ENCODE measurements at places on chromosomes 2 and 18. TPM values are rescaled to one million over a fixed set of nuclear protein-coding genes. Genes with fewer than 3 reads are reported as not detected.

The RAB27B gene
- total RNA-seq = 4.1 TPM

- H3K4me1 ChIP-seq = no peaks in the 10 kb centered on the region
- H3K27ac ChIP-seq = no peak overlapping the region
- no peak for DNase-seq
- no peaks in the 10 kb centered on the region for H3K27me3 ChIP-seq
- H3K4me3 ChIP-seq = no peak overlapping the region
Observed at GRCh38 chr2:138018866-138019688, 54.8 kb downstream of the HNMT start.

- H3K4me3 ChIP-seq = no peak overlapping the region
- no peaks in the 10 kb centered on the region for H3K36me3 ChIP-seq
- no peak overlapping the region for H3K27ac ChIP-seq
Observed at GRCh38 chr18:42706618-42707017, 408.9 kb downstream of the RIT2 start.

DNA sequence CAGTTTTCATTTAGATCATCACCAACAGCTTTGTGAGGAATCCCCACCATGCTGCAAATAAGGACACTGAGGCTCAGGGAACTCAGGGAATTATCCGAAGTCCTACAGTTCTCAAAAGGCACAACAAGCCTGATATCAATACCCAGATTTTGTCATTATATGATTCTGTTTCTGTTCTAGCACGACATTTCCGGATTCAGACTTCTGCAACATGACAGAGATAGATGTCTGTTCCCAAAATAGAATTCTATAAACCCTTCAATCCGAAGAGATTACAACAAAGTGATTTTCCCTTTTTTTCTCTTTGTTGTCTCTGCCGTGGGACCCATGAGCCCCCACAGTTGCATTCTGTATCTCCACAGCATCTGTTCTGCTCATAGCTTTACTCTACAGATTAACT is 72.0 kb downstream of the DOCK10 start:
- no peak for DNase-seq
- H3K27ac ChIP-seq = no peak overlapping the region

DNA sequence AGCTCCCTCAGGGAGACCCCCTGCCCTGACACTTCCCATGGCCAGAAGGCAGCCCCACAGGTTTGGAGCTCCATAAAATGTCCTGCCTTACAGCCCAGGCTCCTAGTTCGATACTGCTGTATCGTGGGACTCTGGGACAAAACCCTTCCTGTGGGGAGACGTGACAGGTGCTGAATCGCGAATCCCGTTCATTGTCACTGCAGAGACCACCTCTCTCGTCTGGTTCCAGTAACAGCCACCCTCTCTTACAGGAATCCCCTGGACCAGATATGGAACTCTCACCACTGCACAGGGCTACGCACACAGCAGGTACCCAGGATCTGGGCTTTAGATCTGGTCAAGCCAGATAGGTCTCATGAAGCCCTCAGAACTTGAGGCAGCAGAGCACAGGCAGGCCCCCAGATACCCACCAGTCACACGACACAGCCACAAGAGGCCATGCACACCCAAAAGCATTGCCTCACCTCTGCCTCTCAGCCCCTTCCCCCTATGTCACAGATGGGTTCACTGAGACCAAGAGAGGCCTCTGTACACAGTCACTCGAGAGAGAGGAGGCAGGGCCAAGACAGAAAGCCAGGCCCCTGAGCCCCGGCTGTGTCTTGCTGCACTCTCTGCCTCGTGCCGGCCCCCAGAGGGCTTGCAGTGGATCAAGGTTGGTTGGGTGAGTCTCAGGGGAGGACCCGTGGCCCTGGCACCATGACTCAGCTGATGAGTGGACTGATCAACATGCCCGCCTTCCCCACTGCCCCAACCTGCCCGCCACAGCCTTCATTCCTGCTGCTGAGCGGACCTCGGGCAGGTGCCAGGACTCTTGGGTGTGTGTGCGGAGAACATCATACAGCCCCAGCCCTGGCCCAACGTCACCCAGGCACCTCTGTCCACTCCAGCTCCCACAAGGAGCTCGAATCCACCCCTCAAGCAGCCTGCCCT is 7.6 kb downstream of the SDC1 start:
- H3K36me3 ChIP-seq = peaks cover 2% of the 10 kb centered on the region
- no peak overlapping the region for H3K4me3 ChIP-seq
- no peak for DNase-seq
- H3K27ac ChIP-seq = peak overlapping the region; percentile 10

Data from kidney (tissue), 22 donors.